ENCODE measurements at places on chromosomes 4 and X.

DNA sequence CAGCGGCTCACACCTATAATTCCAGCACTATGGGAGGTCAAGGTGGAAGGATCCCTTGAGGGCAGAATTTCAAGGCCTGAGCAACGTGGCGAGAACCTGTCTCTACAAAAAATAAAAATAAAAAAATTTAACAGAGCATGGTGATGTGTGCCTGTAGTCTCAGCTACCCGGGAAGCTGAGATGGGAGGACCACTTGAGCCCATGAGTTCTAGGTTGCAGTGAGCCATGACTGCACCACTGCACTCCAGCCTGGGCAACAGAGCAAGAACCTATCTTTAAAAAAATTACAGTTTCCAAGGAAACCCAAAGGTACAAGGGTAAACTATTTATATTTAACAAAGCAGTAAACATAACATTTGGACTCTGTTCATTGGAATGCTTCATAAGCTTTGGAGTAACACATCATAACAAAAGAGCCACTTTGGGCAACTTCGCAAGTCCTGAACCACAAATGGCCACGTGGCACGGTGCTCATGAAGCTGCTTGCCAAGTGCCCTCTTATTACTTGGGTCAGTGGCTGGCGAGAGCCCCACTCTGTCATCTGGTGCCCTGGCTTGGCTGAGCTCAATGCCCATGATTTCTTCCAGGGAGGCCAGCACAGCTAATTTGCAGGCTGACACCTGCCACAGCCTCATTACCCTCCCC, 165.6 kb downstream of the SH3KBP1 start:
- no peak for DNase-seq

DNA sequence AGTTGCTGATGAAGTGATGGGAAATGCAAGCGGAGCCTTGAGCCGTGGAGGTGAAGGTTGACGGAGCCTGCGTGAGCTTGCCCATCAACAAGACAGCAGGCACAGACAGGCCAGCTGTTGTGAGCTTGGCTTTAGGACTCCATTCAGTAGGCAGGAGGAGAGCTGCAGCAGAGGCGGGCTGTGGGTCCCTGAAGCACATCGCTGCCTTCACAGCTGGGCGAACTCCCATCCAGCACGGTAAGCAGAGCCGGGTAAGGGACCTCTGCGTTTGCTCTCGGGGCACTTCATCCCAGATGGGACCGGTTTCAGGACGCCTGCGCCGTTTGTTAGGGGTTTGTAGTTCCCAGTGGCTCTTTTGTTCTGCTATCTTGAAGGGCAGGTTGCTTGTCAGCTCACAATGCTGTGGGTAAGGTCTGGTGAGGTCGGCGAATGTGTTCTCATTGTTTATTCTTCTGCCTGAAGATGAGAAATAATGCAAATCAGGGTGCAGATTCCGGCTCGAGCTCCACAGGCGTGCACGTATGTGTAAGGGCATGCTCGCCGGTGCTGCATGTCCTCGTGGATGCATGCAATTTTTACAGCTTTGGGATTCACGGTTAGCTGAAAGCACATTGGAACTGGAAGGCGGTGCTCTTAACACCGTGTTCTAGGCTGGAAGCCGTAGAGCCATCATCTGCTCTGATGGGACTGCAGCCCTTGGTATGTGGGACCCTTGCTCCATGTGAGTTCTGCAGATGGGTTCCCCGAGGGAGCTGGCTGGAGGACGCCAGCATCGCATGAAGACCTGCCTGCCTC, 54.6 kb upstream of the CLDN34 start:
- DNase-seq: no peak

- DNase-seq: no peak
Observed at GRCh38 chr4:53818104-53818503, 226.8 kb upstream of the LNX1 start.

DNA sequence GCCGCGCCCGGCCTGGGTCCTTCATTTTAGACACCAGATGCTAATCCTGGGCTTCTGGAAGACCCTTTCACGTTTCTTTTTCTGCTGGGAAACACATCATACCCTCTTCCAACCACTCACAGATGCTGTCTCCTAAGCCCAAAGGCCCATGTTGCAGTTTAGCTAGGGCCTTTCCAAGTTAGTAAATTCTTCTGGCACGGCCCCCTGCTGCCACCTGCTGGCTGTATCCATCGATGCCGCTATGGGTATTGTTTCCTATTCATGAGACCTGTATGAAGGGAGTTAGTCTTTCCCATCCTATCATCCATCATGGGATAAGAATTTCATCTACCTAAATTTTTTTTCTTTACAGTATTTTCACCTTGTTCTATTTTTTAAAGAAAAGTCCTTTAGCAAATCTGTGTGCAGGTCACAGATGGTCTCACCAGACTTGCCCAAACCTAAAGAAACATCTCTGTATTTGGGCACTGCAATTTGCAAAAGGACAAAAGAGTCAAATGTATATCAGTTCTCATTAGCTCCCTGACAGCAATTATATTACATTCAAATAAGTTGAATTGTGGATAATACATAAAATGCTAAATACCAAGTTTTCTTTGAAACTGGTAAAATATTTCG, 37.8 kb upstream of the SLC9A7 start:
- DNase-seq: peak; percentile 70

- peak; percentile 66 for DNase-seq
Observed at GRCh38 chr4:8110071-8110986, 48.3 kb downstream of the ABLIM2 start.

- no peak for DNase-seq
Observed at GRCh38 chr4:29861307-29861706, 858.9 kb upstream of the PCDH7 start.

DNA sequence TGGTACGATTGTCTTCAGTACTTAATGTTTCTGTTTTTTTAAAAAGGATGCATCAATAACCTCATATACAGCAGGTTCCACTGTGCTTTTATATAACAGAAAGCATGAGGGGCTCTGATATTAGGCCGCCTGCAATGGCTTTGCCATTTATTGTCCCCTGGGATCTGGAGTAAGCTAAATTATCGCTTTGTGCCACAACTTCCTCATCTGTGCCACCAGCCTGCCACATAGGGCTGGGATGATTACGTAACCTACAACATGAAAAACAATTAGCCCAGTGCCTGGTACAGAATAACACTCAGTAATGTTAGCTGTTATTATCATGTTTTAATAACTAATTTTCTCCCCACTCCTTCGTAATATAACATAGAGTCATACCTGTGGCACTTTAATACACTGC, 65.5 kb upstream of the TRIM2 start:
- DNase-seq: no peak

- no peak for DNase-seq
Observed at GRCh38 chrX:49309401-49309981, 6.0 kb downstream of the GAGE10 start.

DNA sequence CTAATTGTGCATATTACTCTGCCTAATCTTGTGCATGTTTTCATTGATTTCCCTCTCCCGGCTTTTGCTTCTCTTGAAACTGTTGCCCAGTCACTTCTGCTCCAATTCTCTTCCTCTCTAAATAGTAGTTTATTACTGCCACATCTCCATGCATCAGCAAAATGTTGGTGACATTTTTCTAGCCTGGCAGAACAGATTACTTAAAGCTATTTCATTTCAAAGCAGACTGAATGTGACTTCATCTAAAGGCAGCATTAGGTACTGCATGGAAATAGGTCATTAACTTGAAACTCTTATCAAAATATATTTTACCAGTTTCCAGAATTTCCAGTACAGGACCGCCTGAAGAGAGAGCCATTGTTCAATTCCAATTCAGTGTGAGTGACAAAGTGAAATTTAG, 52.4 kb downstream of the HPGDS start:
- DNase-seq: no peak

DNA sequence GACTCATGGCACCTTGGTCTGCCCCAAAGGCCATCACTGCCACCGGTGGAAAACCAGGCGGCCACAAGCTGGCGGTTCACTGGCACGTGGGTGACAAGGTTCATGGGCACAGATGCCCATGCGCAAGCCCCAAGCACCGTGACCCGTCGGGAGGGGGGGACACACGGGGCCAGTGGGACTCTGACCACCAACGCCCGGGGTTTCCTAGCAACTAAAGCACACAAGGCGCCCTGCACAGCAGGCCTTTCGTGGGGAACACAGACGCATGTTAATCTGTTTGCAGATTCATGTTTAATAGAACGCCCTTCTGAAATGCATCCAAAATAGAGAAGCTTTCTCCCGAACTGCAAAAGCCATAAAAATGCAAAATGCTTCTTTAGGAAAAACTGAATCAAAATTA, 43.9 kb downstream of the FAM53A start:
- no peak for DNase-seq

GRCh38 chr4:1247864-1248244, 1.1 kb downstream of the CTBP1 start:
- no peak for DNase-seq
